ENCODE measurements at places on chromosomes 1 and 21.
A peak's percentile ranks its signal among the peaks of the same experiment; 100 is the strongest.

DNA sequence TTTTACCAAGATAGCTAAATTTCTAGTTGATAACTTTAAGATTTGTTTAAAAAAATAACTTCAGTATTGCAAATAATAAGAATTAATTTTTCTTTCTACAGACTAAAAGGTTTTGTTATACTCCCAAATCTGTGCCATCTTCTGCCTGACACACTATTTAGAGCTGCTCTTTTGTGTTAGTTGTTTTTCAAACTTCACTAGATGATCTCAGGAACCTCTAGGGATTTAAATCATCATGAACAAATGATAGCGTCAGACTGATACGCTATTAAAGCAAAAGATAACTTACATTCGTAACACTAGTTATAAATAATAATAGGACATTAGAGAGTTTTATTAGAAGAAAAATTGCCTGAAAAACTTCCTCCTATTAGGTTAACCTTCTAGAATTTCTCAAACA, 243.1 kb upstream of the CXADR start:
- no peak for DNase-seq

DNA sequence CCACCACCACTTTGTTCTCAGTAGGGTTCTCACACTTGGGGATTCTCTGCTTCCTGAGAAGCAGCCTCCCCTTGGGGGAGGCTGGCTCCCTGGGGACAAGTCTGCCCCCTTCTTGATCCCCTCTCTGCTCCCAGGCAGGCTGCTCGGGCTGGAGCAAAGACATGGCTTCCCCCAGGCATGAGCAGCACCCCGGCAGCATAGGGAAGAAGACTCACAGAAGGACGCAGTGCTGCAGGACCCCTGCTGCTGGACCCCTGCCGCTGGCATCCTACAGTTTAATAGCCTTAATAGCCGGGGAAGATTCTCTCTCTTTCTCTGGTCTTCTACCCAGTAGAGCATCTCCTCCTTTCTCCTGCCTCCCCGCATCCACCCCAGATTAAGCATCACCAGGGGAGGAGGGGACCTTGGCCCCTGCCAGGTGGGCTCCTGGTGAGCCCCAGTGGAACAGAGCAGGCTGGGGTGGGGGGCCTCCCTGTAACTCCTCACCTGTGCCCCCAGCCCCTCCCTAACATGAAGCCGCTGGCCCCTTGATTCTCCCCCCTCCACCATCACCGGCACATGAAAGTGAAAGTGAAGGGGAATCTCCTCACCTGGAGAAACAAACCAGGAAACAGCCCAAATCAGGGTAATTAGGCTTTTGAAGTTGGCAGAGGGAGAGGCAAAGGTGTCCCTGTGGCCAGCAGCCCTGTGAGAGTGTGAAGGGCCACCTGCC, 2.5 kb downstream of the WNT3A start:
- DNase-seq: no peak

- DNase-seq: no peak
Measured at GRCh38 chr1:199221371-199222150, 582.7 kb downstream of the PTPRC start.

DNA sequence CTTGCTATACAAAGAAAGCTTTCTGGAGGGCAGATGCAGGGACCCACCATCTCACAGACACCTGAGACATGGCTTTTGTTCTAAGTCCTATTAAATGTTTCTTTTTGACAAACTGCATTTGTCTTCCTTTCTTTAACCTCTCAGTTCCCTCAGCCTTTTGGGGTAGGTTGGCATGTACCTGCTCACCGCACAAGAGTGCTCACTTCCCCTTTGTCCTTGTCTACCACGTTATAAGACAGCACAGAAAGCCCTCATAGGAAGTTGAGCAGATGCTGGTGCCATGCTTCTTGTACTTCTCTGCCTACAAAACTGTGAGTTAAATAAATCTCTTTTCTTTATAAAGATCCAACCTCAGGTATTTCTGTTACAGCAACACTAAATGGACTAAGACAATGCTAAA, 31.9 kb upstream of the RGS21 start:
- no peak for DNase-seq

GRCh38 chr1:23793018-23793781, 2.3 kb downstream of the LYPLA2 start:
- peak; percentile 29 for DNase-seq

- DNase-seq: no peak
Measured at GRCh38 chr1:116465845-116466685, 93.0 kb downstream of the ATP1A1 start.

GRCh38 chr1:230713915-230714764, at the start of gene AGT:
TSS of gene AGT (minus strand) at chr1:230714122. CDS start at chr1:230710823, 3,299 bp downstream.
- DNase-seq: no peak

DNA sequence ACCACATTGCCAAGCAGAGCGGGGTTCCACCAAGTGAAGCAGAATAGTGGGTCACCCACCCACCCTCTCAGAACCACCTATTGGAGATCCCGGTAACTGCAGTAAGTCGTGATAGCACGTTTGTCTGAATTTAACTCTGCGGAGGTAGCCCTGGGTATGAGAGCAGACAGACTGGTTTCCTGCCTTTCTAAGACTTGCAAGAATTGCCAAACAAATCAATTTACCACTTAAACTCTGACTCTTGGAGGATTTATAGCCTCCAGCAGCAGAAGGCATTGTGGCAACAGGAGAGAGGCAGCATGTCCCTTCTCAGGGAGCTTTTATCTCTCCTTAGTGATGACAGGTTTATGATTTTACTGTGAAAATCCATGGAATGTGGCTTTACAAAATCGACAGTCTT, 287.9 kb upstream of the FMN2 start:
- no peak for DNase-seq

GRCh38 chr1:92838519-92838918, 6.7 kb downstream of the RPL5 start:
- DNase-seq: no peak

DNA sequence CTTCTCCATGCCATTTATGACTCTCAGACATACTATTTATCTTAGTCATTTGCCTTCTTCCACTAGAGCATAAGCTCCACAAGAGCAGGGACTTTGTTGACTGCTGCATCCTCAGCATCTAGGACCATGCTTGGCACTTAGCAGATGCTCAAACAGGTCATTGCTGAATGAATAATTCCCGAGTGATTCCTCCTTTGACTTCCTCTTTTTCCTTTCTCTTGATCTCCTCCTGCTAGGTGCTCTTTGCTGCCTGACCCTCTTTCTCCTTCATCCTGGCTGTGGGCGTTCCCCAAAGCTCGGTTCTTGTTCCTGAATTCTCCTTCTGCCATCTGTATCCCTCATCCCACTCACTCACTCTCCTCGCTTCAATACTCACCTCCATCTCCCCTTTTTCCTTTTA, 23.5 kb downstream of the SYT6 start:
- no peak for DNase-seq

DNA sequence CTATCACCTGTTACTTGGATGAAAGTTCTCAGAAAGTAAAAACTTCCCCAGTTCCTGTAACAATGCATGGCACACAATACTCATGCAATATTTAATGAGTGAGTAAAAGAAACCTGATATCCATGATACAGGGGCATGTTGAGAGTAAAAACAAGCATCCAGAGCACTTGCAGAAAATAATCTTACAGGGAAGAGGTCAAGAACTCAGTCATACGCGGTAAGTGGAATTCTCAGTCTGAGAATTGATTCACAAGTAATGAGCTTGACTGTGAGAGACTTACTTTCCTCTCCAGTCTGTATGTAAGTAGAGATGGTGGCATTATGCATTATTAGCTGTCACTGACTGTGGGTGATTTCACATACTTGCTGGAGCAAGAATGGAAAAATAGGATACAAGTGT, 976.9 kb downstream of the BRINP3 start:
- DNase-seq: no peak

DNA sequence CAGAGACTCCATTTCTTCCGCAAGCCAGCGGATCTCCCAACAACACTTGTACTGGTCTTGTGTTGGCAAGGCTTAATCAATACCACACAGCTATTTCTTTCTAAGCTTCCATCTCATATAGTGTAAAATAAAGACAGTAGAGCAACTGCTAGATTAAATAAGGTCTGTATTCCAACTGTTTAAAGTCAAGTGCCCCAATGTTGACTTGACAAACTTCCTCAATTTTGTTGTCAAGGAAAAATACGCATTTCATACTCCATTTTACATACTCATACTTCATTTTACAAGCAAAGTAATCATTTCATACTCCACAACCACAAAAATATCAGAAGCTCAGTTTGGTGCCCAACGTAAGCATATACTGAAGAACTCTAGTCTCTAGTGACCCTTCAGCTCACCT, 143.0 kb downstream of the RERE start:
- no peak for DNase-seq

GRCh38 chr1:28631713-28632112, 11.2 kb downstream of the TAF12 start:
- no peak for DNase-seq

GRCh38 chr1:31609514-31610118, 7.9 kb upstream of the HCRTR1 start:
- DNase-seq: no peak

GRCh38 chr1:66312271-66312990, 221.5 kb upstream of the SGIP1 start:
- DNase-seq: no peak

DNA sequence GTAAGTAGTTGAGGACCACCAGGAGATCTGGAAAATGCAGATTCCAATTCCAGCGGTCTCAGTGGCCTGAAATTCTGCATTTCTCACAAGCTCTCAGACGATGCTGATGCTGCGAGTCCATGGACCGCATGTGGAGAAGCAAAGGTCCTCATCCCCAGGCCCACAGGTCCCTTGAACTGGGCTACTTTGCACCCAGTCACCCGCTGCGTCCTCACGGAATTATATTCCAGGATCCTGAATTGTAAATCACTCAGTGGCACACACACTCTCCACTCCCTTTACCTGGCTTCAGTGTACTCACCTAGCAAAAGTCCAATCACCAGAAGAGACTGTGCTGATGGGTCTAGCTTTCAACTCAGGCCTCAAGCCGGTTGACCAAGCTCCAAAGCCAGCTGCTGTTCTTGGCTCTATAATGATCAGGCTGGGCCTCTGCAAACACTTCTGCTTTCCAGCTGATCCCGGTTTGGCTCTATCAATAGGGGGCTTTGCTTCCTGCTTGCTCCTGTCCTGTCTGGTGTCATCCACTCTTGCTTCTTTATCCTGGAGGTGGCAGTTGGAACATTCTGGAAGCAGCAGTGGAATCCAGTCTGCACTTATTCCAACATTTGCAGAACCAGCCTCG, 904 bp upstream of the RPL22 start:
- no peak for DNase-seq

- DNase-seq: no peak
Measured at GRCh38 chr1:172870901-172871606, 179.7 kb downstream of the TNFSF18 start.

DNA sequence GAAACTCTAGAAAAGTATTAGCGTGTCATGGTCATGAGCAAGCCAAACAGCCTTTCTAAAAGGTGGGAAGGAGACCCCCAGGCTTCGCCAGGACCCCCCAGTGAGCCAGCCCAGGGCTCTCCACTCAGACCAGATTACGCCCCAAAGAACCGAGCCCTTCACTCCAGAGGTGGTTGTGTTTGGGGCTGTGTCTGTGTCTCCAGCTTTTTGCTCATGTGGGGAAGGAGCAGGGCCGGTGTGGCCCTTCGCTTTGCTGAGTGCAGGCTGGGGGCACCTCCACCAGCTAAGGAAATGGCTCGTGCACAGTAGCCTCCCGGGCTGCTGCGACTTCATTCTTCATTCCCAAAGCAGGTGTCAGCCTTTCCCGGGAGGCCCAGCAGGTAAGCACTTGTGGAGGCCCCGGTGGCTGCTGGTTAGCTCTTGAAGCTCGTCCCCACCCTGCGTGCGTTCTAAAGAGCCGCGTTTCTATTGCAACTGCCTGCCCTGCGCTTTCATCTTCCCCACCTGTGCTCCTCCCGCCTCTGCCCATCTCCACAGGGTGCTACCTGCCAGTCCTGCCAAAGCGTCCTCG, 531 bp downstream of the TSPEAR start:
- DNase-seq: no peak

DNA sequence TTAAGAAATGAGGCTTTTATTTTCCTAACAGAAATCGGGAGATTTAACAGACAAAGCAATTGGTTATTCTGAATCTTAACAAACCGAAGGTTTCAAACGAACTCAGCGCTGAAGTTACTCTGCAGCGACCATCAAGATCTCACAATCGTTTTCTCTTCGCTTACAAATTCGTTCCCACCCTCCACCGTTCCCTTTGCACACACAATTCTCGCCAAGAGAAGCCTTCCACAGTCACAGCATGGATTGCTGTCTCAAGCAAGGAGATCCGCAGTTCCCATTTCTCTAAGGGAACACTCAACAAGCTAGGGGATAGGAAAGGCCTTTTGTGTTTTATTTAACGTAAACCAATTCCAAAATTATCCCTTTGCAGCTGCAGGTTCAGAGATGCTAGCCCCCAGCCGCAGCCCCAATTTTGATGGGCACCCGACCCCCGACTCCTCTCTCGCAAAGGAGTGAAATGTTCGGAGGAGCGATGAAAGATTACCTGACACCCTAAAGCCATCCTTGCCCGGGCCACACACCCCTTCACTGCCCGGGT, 755 bp downstream of the FBXO42 start:
- DNase-seq: no peak

GRCh38 chr1:91700771-91701471, 185.0 kb downstream of the TGFBR3 start:
- DNase-seq: no peak

DNA sequence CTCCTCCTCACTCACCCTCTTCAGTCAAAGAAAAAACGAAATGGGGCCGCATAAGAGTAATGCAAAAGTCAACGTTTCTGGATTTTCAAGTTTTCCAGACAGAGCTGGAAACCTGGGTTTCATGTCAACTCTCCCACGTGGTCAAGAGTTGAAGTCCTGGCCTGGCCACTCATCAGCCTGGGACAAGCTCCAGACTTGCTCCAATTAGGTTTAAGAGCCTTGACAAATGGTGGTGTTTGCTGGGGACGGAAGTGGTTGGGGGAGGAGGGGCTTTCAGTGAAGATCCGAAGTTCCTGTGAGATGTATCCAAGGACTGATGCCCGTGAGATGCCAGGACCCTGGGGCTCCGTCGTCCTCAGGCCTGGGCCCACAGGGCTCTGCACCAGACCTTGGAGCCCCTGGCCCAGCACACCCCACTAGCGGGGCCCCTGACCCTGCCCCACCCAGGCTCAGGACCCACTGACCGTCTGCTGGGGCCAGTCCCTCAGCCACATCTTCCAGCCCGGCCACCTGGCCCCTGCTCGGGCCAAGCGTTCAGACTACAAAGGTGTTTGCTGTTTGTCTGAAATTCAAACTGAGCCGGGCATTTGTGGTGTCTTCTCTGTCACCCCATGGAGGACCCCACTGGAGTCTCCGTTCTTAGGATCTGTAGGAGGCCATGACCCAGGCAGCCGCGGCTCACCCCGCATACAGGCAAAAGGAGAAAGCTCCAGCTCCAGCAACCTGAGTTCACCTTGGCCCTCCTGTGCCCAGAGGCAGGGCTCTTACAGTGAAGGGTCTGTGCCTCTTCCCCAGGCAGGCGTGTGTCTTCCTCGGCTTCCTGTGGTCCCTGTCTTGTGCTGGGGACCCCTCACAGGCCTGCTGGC, 53.3 kb downstream of the SIK1 start:
- no peak for DNase-seq

- DNase-seq: no peak
Measured at GRCh38 chr1:107327446-107327845, 186.6 kb downstream of the NTNG1 start.

DNA sequence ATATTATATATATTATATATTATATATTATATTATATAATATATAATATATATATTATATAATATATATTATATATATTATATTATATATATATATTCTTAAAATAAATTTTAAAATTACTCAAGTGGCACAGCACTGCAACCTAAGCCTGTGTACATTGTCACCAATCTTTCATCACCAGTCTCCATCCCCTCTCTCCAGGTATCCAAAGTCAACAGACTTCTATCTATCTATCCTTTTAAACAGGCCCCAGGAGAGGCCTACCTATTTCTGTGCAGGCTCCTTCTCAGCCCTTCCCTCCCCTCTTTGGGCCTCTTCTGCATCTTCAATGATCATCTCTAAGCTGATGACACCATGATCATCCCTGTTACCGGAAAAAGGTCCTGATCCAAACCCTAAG, 111.7 kb downstream of the RHOU start:
- DNase-seq: no peak
